Stimulated activated CD8-positive, alpha-beta memory T cell treated with anti-CD3 and anti-CD28 coated beads, Interleukin-4, amount 100 ng/mL, for 4 hours (primary cell): ENCODE measurements at places on chromosomes 7 and 10.

- DNase-seq, result no peak
These were observed 183.9 kb upstream of the MBL2 start for GRCh38 chr10:52956461-52956860.

GRCh38 chr10:36725581-36726520 is 399.5 kb upstream of the ANKRD30A start:
- no peak for DNase-seq

DNA sequence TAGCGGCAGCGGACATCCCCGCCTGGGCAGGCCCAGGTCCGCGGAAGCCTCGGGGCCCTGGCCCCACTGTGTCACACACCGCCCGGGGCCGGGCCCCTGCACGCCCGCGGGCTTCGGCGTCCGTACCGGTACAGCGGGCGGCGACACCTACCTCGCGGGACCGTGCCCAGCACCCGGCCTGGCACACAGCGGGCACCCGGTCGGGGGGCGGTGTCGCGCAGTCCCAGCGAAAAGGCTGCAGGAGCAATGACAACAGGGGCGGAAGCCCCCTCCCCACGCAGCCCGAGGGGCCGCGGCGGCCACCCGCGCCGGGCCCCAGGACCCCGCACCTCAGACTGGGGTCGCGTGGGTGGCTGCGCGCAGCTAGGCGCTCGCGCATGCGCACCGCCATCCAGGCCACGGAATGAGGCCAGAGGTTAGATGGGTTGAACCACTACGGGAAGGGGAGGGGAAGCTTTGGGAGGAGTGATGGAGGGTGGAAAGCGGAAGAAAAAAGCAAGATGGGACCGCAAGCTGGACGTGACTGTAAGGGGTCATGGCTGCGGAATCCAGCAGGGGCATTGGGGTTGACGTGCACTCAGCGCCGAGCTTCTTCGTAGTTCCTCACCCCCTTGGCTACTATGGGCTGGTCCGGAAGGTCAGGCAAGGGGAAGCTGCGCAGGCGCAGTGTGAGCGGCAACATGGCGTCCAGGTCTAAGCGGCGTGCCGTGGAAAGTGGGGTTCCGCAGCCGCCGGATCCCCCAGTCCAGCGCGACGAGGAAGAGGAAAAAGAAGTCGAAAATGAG is at the start of the genes BCCIP and UROS:
Gene BCCIP, plus strand, starts transcription at position 669 of the 785 bp plus-strand sequence. Its CDS starts 12 bp downstream, at position 681.
Gene UROS, minus strand, starts transcription at position 381 of the 785 bp plus-strand sequence. CDS start 6,759 bp downstream, outside the sequence.
- DNase-seq, result peak; percentile 79

DNA sequence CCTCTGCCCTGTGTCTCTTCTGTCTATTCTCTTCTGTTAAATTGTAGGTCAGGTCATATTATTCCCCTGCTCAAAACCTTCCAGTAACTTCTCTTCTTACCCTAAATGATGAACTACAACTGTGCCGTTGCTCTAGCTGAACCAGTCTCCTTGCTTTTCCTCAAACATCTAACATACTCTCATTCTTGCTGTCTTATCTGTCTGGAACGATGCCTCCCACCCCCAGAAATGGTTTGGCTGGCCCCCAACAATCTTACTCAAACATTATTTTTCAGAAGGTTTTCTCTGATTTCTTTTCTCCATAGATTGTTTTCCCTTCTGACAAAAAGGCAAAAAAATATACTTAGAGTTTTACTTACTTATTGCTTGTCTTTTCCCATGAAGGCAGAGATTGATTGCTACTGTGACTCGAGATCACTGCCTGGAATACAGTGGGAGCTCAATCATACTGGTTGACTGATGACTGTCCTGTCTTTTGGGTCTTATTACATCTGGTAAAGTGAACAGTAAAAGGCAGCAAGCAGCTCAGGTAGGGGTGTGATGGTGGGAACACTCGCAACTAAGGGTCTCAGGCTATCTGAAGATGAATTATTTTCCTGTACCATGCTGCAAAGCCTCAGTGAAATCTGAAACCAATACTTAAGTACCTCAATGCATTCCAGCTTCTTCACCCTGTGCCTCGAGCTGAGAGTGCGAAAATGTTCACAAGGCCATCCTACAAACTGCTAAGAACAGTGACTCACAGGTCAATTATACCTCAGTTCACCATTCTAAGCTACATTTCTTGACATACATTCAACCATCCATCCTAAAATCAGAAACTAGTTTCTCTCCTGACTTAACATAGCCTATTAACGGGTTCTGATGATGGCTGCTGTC is 67.6 kb downstream of the DNMBP start:
- DNase-seq, result no peak

GRCh38 chr10:74928742-74929191 is 102.4 kb downstream of the KAT6B start:
- no peak for DNase-seq

DNA sequence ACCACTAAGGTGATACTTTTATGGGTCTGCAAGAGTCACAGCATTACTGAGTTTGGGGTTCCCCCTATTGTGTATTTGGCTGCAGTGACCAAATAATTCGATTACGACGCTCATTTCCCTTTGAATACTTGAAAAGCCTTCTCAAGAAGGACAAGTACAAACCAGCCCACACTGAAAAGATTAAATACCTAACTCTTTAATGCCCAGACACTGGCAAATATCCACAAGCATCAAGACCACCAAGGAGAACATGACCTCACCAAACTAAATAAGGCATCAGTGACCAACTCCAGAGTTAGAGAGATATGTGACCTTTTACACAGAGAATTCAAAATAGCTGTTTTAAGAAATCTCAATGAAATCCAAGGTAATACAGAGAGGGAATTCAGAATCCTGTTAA is 31.8 kb upstream of the SFTPD start:
- DNase-seq, result no peak

GRCh38 chr7:4742852-4743251 is 32.6 kb upstream of the AP5Z1 start:
- no peak for DNase-seq
